CD4-positive, alpha-beta T cell treated with Interleukin-10 for 1 hour (primary cell): ENCODE measurements at places on chromosomes 4 and X.

DNA sequence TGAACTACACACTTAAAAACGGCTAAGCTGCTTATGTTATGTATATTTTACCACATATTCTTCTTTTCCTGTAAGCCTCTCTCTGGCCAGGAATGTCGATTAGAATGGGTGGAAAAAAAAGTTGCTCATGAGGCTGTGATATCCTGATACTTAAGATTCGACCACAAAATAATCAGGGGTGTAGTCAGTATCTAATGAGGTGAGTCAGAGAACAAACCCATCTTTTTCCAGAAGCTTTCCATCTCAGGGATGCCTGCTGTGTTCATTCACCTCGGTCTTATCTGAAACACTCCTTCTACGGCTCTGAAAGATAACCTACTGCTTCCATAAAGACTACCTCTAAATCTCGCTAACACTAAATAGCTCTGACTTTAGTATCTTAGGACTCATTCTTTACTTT lies 142.7 kb upstream of the MAP3K15 start:
- no peak for DNase-seq

- no peak for DNase-seq
These were observed 10.5 kb downstream of the TBC1D14 start for GRCh38 chr4:6920171-6920570.

GRCh38 chr4:3529363-3529762 lies 2.9 kb downstream of the LRPAP1 start:
- DNase-seq: no peak

- no peak for DNase-seq
These were observed 22.3 kb downstream of the ASMTL start for GRCh38 chrX:1430451-1430850.

GRCh38 chr4:115454228-115454627 lies 340.8 kb upstream of the NDST4 start:
- DNase-seq: no peak

DNA sequence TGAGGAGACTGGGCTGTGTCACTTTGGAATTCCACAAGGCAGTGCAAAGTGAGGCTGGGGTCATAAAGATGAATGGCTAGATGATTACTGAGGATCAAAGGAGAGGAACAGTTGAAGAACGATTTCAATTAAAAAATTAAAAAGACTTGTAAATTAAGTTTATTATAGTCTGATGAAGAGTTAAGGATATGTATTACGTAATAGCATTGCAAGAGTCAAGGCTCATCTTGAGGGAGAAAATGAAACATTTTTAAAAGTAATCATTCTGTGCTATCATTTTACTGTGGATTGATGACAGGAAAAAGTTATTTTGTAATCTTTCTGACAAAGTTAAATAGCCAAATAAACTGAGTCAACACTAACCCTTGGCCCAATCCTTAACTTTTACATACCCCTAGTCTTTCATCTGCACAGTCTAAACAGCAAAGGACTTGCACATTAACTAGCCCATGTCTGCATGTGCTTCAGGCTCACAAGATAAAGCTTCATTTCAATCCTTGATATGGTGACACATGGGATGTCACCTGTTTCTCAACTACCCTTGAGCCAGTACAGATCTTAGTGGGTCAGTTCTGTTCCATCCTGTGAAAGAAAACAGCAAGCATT lies 465.5 kb upstream of the CTSO start:
- DNase-seq: no peak

GRCh38 chr4:87839592-87839946 lies 6.8 kb downstream of the MEPE start:
- DNase-seq: no peak

- no peak for DNase-seq
These were observed 389.2 kb upstream of the TENM3 start for GRCh38 chr4:181853881-181854511.

DNA sequence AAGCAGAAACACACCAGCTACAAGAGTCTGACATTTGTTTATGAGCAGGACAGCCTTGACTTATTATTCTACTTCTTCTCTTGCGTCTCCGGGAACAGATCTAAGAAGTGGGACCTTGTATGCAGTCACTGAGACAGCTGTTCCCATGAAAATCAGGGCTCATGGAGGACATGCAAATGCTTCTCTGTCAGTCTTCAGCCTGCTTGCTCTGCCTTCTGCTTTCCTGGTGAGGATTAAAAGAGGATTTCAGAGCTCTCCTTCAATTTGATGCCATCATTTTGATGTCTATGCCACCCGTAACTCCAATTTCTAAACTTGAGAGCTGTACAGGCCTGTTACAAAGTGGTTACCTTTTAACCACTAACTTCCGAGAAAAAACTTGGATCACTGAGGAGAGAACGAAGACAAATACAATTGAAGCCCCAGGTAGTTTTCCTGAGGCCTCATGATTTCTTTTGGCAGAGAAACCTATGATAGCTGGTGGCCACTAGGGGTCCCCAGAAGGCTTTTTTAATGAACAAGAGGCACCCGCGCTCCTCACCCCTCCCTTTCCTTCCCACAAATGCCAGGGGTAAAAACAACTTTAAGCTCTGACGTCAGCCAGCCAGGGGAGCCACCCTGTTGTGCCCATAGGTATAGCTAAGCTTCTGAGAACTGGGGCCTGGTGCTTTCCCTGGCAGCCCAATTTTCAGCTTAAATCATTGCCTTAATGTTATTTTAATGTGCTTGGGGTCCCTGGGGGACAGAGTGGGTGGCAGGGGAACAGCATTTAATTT lies 97.0 kb downstream of the DDIT4L start:
- DNase-seq: peak; percentile 93

DNA sequence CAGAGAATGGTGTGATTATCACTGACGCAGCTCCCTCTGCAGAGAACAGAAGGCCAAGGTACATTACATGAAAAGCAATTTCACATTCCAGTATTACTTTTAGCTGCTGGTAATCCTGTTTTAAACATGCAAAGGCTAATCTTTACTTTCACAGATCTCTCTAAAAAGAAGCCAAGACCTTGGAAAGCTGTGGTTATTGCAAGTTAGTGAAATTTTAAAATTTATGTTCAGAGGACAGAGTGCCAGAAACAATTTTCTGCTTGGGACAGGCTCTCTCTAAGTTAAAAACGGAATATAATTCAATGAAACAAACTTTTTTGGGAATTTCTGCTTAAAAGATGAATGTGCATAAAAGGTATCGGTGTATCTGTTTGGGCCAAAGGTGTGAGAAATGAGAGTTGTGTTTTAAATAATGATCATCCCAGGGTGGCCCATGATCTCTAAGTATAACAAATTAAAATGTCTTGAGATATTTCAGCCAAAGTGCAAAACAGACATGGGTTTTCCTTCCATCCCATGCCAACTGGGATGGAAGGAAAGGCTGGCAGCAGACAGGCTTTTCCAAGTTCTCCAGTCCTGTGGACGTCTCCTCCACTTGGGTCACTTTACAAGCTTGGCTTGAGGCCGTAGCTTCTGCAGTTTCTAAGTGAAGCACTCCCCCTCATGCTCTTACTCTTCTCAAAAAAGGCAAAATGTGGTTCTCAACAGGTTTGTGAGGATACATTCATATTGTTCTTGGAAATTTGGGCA lies 118.0 kb downstream of the DRD5 start:
- DNase-seq: no peak

DNA sequence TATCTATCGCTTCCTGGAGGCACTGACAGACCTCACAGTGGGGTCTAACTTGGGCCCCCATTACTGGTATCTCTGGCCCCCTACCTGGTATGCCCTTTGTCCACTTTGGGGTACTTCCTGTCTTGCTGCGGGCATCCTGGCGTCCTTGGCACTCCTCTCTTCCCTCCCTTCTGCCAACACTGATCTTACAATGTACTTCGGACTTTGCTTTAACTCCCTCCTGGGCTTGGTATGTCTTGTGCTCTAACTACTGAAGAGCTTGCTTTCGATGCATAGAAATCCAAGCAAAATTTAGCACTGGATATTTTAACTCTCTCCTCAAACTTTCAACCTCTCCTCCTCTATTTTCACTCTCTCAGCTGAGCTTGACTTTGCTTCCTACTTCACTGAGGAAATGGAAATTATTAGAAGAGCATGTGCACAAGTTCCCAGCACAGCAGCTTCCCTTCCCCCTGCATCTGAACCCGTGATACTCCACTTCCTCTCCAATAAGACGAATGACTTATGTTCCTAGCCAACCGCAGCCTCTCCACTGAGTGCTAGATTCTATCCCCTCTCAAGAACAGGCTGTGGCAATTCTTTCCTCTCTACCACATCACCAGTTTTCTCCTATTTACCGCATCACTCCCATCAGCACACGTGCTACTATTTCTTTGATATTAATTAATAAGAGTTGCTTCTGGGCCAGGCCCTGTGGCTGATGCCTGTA lies 52.9 kb downstream of the SUPT20HL2 start:
- DNase-seq: peak; percentile 2
